NCI-H1417 treated with DMSO at 0.1 percent for 48 hours (cell line): ENCODE measurements at places on chromosomes 16 and 17.

DNA sequence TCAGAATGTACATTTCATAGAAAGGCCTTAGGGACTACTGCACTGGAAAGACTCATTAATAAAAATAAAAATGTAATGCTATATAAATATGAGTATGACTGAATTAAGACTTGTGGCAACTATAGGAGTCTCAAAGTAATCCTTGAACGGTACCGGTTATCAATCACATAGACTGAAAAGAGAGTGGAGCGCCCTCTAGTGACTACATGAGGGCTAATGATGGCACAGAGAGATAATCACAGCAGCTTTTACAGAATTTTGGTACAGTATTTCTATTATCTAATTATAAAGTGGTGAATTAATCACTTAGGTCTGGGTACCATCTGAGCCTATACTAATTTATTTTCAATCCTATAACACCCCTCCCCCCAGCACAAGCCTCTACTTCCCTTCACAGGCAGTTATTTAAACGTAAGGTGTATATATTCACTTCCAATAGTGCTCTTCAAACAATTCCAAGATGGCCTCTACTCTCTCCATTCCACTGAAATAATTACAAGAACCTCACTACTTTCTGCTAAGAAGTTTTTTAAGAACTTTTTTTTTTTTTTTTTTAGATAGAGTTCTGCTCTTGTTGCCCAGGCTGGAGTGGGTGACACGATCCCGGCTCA, 40.7 kb upstream of the ANKFY1 start:
- peak; percentile 0 for DNase-seq

- no peak for DNase-seq
Measured at GRCh38 chr17:66786107-66786506, 48.8 kb upstream of the CACNG5 start.

GRCh38 chr16:25270577-25270976, 12.9 kb upstream of the ZKSCAN2 start:
- peak; percentile 35 for DNase-seq

DNA sequence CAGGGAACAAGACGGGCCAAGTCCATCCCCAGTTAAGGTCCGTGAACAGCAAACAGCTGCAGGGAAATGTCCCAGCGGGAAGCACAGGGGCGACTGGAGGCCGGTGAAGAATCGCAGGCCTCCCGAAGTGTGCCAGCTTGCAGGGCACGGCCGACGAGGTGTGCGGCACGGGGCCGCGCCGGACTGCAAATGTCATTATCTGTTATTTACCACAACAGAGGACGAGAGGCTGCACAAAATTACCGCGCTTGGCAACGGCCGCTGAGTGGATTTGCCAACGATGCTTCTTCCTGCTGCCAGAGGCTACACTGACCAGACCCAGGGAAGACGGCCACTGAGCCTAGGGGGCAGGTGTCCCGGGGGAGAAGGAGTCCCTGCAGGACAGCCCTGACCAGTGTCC, 53.1 kb downstream of the RPH3AL start:
- no peak for DNase-seq

GRCh38 chr17:8609910-8610309, 20.6 kb downstream of the MYH10 start:
- DNase-seq, result no peak

- DNase-seq, result no peak
Measured at GRCh38 chr17:28841901-28842281, 699 bp downstream of the FAM222B start.

GRCh38 chr17:41967141-41967920, 736 bp downstream of the CNP start:
- no peak for DNase-seq

GRCh38 chr16:29988346-29989075, 6.9 kb downstream of the HIRIP3 start:
- DNase-seq, result no peak

DNA sequence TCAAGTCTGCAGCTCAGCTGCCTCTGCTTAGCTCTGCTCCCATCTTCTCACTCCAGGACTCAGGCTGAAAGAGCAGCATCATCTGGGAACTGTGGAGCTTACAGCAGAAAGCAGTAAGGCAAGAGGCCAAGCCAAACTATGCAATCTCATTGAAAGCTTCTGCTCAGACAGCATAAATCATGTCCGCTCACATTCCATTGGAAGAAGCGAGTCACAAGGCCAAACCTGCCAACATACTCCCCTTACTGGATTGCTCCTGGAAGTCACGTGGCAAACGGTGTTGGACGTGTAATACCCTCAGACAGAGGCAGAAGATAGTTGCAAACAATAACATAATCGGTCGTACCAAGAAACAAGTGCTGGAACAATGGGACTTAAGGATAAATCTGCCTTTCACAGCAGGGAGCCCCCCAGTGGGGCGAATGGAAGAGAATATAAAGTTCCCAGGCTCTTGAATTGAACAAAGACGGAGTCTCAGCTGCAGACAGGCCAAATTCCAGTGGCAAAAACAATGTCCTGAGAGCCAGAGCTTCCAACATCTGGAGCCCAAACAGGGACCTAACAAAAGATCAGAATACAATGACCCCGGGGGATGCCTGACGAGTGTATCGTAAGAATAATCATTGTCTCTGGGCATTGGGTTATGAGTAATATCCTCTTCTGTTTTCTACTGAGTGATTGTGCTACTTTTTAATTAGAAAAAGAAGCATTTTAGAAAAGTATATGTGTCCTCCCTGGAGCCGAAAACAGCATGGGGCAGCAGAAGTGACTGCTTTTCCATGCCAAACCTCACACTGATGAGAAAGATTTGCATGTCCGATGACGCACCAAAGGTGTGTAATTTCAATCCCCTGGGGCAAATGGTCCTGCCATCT, 68.4 kb downstream of the CMC2 start:
- no peak for DNase-seq

DNA sequence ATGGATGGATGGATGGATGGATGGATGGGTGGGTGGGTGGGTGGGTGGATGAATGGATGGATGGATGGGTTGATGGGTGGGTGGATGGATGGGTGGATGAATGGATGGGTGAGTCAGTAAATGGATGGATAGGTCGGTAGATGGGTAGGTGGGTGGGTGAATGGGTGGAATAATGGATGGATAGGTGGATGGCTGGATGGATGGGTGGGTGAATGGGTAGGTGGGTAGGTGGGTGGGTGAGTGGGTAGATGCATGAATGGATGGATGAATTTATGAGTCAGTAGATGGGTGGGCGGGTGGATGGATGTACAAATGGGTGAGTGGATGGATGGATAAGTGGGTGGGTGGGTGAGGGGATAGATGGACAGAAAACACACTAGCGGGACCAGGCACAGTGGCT, 4.9 kb downstream of the ZG16B start:
- no peak for DNase-seq

GRCh38 chr17:81387100-81388090, 7.9 kb upstream of the BAHCC1 start:
- DNase-seq, result no peak

DNA sequence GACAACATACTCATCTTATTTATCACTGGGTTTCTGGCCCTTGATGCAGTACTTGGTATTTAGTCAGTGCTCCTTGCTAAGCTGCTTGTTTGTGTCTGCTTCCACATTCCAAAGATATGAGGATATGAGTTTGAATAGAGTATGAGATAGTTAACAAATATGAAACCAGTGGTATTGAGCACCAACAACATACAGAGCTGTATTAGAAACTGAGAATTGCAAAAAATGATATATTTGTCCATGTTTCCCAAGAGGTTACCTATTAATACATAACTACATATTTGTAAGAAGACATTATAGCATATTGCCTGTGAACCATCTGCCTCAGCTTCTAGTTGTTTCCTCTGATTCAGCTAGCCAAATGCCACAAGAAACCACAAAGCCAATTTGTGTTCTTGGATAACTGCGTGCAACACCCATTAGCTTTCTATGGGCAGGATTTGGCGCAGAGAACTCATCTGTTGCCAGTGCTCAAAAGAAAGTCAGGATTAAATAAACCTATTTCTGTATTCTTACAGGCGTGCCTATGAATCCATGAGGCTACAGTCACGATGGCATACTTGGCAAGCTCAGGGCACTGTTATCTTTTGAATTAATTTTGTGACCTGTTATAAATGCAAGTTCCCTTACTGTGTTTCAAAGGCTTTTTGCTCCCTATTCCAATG, 194.4 kb downstream of the MAP2K6 start:
- DNase-seq, result no peak

- DNase-seq, result no peak
Measured at GRCh38 chr16:78763821-78764440, 664.5 kb downstream of the WWOX start.

DNA sequence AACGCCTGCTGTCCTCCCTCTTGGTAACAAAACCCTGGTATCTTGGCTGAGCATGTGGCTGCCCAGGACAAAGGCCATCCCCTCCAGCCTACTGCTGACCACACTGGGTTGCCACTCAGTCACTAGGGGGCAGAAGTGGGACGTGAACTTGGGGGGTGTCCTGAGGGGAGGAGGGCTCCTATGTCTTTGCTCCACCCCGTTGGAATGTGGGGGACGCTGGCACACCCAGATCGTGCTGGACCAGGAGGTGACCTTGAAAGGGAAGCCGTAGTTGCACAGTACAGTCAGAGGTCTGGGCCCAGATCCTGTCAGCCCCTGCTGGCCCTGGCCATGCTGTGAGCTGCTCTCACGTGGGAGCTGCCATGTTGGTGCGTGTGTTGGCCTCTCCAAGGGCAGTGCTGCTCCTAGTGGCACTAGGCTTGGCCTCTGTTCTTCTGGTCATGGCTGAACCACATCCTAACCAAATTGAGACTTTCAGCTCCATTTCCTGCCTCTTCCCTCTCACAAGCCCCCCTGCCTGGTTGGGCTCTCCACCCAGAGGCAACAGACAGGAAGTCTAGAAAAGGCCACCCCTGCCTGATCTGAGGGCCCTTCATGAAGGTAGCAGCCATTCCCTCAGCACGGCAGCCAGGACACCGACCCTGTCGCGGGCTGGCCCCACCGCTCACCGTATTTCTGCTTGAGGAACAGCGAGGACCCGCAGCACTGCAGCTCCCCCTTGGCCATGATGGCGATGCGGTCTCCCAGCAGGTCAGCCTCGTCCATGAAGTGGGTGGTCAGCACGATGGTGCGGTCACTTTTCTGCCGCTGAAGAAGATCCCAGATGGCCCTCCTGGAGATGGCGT, 29.0 kb upstream of the RNPS1 start:
- DNase-seq, result no peak

DNA sequence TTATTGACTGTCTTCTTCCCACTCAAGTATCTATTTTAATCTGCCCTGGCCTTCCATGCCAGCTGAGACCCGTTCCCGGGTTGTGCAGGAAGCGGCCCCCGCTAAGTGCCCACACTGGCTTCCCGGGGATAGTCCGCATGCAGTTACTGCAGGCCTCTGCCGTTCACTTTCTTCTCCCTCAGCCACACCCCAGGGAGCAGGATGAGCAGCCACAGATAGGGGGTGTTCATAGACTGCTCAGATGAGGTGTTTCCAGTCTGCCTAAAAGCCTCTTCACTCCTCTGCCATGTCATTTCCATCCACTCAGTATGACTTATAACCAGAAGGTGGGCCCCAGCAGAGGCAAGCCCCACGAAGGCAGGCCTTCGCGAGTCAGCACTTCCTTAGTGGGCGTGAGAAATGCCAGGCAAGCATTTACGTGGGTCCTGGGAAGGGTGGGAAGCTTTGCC, 7.7 kb downstream of the MED9 start:
- no peak for DNase-seq

DNA sequence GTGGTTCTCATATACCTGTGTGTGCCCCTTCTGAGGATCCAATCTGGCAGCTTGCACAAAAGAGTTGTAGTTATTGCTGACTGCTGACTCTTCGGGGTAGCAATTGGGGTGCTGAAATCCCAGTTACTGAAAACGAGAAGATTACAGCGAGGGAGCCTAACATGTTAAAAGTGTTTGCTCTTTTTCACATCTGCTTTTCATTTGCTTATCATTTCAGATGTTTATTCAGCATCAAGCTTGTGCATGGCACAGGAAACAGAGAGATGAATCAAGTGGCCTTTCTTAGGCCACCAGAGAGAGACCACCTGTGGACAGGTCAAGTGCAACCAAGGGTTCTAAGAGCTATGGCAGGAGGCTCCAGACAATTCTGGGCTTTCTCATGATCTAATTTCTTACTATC, 16.9 kb downstream of the DHRS7B start:
- DNase-seq, result no peak

DNA sequence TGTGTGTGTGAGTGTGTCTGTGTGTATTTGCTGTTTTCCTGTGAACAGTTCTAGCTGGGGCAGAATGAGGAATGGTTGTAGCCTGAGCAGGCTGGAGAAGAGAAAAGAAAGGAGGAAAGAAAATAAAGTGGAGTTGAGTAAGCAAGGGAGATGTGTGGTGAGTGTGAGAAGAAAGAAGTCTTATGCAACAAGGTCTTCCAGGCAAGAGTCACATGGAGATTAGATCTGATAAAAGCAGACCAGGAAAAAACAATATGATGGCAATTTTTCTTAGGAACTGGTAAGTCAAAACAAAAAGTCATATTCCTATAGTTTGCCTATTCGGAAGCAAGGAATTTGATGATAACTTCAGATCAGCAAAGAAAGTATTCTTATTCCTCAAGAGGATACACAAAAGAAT, 125.0 kb downstream of the HS3ST3A1 start:
- DNase-seq, result no peak

DNA sequence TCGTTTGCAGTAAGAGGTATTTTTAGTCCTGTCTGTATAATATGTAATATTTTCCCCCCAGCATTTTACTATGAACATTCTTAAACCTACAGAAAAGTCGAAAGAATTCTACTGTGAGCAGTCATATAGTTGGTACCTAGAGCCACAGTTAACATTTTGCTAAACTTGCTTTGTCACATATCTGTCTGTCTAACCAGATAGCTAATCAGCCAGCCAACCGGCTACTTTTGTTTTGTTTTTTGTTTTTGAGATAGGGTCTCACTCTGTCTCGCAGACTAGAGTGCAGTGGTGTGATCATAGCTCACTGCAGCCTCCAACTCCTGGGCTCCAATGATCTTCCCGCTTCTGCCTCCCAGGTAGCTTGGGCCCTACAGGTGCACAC, 73.3 kb downstream of the ABCC1 start:
- no peak for DNase-seq

GRCh38 chr17:78442648-78443218, 64.3 kb downstream of the PGS1 start:
- no peak for DNase-seq

GRCh38 chr16:3825103-3825502, 55.4 kb downstream of the CREBBP start:
- no peak for DNase-seq
